ENCODE measurements at places on chromosomes 4 and X.
A peak's percentile ranks its signal among the peaks of the same experiment; 100 is the strongest.

DNA sequence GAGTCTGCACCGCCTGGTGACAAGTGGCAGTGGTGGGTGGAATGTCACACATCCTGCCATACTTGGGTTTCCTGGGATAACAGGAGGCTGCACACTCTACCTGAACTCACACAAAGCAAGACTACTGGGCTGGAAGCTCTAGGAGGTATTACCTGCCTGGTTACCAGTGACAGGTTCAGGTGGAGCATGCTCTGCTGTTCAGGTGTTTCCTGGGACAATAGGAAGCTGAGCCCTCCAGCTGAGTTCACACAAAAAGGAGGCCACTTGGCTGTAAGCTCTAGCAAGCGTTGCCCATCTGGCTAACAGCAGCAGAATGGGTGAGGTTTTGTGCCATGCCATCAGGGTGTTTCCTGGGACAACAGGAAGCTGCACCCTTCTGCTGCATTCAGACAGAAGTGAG is 17.4 kb upstream of the UGT2B7 start:
- DNase-seq, result no peak

DNA sequence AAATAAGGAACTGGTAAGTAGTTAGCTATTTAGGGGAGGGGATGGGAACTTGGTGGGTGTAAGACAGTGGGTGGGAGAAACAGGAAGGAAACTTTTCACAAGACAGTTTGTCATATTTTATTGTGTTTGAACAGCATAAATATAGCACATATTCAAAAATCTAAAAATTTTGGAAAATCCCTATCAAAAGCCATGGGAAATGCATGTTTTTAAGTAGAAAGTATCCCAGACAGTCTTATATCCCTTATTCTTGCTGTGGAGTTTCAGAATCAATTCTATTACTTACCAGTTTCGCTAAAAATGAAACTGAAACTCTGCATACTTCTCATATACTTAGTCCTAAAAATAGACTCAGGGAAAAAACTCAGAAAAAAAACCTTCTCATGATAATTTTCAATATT is 22.3 kb upstream of the RASGEF1B start:
- DNase-seq, result no peak

GRCh38 chr4:33160126-33160525 is 2440.0 kb downstream of the PCDH7 start:
- DNase-seq, result no peak

GRCh38 chr4:117417856-117418255 is 332.5 kb upstream of the TRAM1L1 start:
- DNase-seq, result no peak

DNA sequence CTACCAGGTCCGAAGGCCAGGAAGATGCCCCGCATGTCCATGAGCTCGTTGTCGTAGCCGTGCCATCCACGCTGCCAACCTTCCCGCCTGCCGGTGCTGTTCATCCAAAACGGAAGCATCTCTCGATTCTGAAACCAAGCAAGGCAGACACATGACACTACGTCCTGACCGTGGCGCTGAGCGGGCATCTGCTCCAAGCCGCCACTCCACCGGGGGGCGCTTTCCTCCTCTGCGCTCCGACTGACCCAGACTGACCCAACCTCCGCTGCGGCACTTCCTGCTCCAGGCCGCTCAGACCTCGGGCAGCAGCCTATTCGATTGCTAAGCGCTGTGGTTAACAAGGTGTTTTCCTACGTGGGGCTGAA is 120.5 kb downstream of the ENPP6 start:
- peak; percentile 12 for DNase-seq

DNA sequence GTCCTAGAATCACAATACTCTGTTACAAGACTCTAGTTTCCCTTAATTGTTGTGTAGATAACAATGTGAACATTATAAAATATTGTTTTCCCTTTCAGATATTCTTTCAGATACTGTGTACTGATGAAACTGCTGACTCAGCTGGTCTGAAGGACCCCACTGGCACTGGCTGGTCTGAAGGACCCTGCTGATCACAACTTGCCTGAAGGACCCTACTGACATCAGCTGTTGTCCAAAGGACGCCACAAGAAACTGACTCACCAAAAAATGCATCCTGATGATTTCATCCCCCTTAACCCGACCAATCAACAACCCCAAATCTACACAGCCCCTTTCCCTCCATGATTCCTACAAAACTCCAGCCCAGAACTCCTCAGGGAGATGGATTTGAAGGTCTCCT is 258.8 kb upstream of the GNPDA2 start:
- DNase-seq, result no peak

DNA sequence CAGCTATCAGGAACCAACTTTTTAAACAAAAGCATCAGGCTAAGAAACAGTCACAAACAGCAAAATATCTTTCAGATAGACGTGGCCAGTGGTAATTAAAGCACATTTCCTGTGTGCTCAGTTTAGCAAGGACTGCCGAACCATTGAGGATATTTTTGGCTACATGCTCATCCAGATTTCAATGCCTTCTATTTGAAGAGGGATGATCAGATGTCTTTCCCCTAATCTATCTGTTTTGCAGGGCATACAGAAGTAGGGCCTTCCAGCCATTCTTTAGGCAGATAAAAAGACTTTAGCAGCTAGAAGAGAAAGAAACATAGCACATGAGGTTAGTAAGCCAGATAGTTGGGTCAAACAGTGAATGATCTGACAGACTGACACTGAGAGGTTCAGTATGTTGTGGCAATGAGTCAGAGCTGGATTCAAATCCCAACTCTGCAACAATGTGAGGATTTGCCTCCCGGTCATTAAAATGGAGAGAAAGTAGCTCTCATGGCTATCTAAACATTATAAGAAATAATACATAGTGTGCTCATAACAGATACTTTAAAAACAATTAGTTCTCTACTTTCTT is 100.0 kb upstream of the PRKG2 start:
- DNase-seq, result no peak

GRCh38 chr4:4800646-4801408 is 58.6 kb upstream of the MSX1 start:
- no peak for DNase-seq

- DNase-seq, result no peak
Measured at GRCh38 chr4:102794999-102795398, 32.4 kb downstream of the UBE2D3 start.

DNA sequence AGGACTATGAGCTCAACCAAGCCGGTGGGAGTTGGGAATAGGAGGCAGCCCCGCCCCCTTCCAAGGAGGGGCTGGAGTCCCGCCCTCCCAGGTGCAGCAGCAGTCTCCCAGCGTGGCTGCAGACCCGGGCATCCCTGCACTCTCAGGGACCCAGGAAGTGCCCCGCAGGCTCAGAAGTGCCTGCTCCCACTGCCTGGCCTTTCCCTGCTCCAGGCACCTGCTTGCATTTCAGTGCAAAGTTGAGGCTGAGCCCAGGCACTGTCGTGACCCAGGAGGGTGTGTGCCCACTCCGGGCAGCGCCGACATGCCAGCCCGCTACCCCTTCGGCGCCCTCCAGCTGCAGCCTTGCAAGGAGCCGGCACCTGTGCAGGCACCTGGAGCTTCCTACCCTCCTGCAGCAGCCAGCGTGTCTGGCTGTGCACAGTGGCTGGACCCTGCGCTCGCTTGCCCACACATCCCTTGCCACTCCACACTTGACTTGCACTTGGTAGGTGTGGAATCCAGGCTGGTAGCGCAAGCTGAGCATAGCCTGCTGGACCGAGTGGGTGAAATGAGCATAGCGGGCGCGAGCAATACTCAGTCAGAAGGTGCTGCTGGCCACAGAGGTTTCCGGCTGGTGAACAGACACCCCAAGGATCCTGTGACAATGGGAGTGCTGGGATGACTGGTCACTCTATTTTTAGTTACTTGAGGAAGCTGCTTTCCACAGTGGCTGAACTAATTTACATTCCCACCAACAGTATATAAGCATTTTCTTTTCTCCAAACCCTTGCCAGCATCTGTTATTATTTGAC is 236.3 kb downstream of the PCDH10 start:
- DNase-seq, result no peak

- DNase-seq, result no peak
Measured at GRCh38 chr4:74549936-74550335, 105.0 kb downstream of the AREG start.

GRCh38 chr4:10441512-10441911 is 15.7 kb downstream of the ZNF518B start:
- DNase-seq, result no peak

DNA sequence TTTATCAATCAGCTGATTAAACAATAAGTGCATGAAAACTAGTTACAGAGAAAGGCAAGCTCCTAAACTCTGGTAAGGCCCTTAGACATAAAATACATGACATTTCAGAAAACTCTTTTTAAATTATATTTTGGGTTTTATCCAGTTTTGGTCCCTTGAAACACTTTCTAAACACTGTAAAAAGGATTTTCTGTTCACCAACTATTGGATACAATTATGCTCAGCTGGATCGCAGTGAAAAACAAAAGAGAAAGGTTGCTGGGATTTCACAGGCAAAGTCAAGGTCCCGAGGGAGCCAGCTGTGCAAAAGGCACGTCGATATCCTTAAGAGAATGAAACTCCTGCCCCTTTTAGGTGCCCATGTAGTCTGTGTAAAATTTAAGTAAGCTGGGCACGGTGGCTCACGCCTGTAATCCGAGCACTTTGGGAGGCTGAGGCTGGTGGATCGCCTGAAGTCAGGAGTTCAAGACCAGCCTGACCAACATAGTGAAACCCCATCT is 1018.4 kb upstream of the INTU start:
- no peak for DNase-seq

DNA sequence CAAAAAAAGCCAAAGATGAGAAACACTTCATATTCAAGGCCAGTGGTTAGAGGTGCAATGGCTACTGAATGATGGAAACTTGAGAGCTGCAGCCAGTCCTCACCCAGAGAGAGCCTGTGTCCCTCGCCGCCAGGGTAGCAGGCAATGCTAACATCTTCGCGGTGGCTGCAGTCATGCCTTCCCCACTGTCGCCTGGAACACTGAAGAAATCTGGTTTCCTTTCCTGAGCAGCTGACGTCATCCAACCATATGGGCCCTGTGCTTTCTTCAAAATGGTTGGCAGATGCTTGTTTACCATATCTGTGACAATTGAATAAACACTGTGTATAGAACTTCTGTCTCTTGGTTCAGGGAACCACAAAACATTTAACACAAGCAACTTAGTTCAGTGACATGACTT is 39.7 kb downstream of the PRSS12 start:
- no peak for DNase-seq

- DNase-seq, result no peak
Measured at GRCh38 chr4:106978046-106978774, 57.9 kb downstream of the DKK2 start.

- DNase-seq, result no peak
Measured at GRCh38 chr4:153181700-153182099, 22.5 kb upstream of the TRIM2 start.
